Esophagus (tissue), 2 donors: ENCODE measurements at places on chromosomes 12 and 14. TPM values are rescaled to one million over a fixed set of nuclear protein-coding genes. Genes with fewer than 3 reads are reported as not detected.

P2RX7 gene
- polyA plus RNA-seq: 2.5 TPM

MYRFL gene
- polyA plus RNA-seq: not detected

ASB2 gene
- 4.7 TPM for polyA plus RNA-seq

HPD gene
- polyA plus RNA-seq: 0.31 TPM

MANSC1 gene
- polyA plus RNA-seq: 13.7 TPM

CMA1 gene
- polyA plus RNA-seq: not detected

TAS2R20 gene
- polyA plus RNA-seq: 0.08 TPM
